Globus pallidus (tissue), 1 donor: ENCODE measurements at places on chromosomes 16 and 17.

- DNase-seq: peak; percentile 90
These were observed 2.3 kb upstream of the SOX9 start for GRCh38 chr17:72118335-72119076.

GRCh38 chr16:69286941-69287713 lies 24.0 kb upstream of the VPS4A start:
- DNase-seq: peak; percentile 49

DNA sequence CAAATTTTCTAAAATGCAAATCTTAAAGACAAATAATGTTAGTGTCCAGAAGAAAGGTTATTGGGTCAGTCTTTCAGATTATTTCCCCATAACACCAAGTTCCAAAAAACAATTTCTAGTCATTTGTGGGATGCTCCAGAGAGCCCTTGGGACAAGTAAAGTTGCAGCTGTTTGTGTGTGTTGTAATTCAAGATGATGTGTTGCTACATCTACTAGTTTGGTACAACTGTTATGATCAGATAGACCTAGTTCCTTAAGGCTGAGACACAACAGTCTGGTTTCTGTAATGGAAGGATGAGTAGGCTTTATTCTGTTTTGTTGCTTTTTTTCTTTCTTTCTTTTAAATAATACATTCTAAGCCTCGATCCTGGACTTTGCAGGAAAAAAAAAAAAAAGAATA lies 41.9 kb downstream of the PIGL start:
- DNase-seq: no peak

- no peak for DNase-seq
These were observed 39.0 kb downstream of the HLF start for GRCh38 chr17:55303701-55304145.

GRCh38 chr17:32483451-32484019 lies 3.3 kb upstream of the CDK5R1 start:
- DNase-seq: peak; percentile 95

DNA sequence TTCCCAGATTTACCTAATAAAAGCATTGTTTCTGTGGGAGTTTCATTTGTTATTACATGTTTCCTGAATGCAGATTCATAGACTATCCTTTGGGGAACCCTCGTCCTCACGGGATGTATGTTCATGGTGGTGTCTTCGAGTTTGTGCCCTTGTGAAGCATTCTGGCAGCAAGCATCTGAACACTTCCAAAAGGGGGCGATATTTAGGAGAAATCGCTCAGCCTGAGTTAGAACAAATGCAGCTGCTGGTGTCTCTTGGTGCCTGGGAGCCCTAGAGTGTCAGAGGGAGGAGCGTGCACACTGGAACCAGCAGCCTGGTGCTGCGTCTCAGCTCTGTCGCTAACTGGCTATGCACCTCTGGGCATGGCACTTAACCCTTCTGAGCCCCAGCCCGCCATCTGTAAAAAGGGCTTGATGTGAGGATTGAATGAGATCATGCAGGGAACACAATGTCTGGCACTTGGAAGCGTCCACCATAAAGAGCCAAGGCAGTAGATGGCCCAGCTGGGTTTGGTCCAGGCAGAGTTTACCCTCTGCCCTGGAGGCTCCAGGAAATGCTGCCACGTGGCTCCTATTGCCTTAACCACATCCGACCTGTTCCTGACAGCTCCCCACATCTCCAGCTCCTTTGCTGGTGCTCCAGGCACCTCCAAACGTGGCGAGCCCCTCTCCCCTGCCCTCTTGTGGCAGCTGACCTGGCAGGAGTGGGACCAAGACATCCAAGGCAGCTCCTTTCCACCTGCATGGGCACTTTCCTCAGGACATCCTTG lies 25.0 kb upstream of the C16orf78 start:
- no peak for DNase-seq
